ENCODE measurements at places on chromosomes 1 and 21.

DNA sequence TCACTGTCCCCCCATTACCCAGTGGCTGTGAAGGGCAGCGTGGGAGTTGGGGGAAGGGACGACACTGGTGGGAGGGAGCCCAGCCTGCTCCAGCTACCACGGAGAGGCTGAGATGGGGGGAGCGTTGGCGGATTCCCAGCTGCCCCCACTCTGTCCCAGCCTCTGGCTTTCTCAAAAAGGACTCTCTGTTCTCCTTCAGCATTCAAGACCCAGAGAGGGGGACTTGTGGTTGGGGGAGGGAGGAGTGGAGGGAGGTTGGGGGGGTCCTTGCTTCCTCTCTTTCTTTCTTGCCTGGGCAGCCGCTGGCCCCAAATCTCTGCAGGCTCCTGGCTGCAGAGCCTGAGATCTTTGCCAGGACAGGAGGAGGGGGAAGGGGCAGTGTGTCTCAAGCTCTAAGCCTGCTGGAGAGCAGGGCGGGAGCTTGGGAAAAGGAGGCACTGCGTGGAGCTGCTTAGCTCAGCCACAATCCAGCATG lies 2.2 kb downstream of the ATP1A2 start:
- DNase-seq: no peak

- no peak for DNase-seq
Observed at GRCh38 chr1:36092166-36092797, 3.6 kb downstream of the ADPRS start.

DNA sequence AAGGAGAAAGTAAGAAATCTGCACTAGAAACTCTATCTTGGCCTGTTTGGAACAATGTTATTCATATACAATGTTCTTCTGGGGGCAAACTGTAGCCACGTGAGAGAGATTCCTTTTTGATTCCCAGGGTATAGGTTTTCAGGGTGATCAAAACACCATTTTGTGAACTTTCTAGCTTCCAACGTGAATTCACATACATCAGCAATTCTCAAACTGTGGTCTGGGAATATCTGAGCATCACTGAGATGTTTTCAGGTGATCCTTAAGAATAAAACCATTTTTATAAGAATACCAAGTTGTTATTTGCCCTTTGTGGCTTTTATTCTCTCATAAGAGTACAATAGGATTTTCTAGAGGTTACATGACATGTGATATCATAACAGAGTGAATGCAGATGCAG lies 66.9 kb upstream of the ATP1A1 start:
- no peak for DNase-seq

- no peak for DNase-seq
Observed at GRCh38 chr1:115793162-115793561, 24.6 kb upstream of the CASQ2 start.

DNA sequence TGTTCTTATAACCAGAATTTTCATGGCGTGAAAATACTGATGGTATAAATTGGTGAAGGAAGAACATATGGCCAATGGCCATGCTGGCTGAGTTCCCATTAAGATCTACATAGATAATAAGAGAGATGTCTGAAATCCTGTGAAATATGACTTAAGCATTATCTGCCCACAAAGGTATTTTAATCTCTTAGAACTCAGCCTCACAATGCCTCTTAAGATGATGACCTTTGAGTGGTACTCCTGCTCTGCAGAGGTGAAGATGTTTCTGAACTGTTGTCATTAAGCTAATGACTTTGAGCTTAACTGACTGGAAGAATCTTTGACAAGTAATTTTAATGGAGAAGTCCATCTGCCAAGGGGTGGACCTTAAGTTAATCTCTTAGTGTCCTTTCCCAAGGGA lies 148.7 kb downstream of the ZNF326 start:
- no peak for DNase-seq

GRCh38 chr1:83872515-83872914 lies 126.4 kb downstream of the TTLL7 start:
- DNase-seq: no peak

DNA sequence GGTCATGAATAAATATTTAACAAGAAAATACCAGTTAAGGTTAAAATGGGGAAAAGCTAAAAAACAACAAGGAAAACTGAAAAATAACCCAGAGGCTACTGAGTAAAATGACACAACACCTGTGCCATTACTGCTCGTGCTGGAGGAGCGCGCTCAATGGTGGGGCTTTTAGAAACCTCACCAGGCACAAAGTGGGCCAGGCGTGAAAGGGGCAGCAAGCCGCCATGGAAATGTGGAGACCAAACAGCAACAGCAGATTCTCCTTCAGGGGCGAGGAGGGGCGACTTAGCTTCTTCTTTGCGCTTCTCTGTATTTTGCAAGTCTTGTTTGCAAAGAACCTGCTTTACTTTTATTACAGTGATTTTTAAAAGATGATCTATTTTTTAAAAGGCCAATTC lies 18.9 kb upstream of the SPATC1L start:
- no peak for DNase-seq

DNA sequence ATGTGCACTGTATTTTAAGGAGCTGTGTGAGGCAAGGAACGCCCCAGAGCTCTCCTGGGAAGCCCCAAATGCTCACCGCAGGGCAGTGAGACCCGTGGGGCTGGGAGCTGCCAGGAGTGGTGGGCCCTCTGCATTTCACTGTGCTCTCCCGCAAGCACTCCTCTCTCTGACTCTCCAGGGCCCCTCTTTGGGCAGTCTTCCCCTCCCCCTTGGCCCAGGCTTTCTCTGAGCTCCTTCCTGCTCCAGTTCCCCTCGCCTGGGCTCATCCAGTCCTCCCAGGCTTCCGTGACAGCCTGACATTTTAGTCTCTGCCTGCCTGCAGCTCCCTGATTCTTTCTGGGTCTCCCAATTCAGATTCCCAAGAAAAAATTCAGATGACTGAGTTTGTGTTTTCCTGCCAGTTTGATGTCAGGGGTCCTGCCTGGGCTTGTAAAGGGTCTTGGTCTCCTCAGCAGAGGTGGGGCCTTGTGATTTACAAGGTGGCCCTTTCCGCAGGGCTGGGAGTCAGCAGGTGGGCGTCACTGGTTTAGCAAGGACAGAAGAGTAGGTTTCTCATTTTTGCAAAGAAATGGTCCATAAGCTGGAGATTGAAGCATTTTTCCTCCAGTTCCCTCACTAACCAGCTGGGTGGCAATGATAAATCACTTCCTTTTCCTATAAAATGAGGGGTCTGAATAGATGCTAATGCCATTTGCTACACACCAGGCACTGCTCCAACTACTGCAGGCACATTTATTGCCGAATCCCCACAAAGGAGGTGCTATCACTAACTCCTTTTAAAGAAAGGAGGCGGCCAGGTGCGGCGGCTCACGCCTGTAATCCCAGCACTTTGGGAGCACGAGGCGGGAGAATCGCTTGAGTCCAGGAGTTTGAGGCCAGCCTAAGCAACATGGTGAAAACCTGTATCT lies 1.9 kb upstream of the CA6 start:
- DNase-seq: no peak

GRCh38 chr1:87186346-87186745 lies 142.3 kb upstream of the LMO4 start:
- DNase-seq: no peak

DNA sequence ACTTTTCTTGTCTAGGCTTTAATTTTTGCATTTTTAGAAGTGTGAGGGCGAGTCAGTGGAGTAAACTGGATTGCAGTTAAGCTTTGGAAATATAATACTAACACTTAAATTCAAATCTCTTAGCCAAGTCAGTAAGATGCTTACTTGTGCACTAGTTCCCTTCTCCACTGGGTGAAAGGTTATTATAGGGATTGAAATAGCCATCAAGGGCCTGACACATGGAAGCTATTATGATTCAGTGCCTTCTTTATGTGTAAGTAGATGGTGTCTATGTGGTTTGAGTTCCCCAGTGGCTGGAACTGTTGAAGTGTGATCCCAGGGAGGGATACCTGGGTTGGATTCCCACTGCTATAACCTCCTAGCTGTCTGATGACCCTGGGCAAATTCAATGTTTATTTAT lies 24.7 kb upstream of the DMRTA2 start:
- peak; percentile 18 for DNase-seq

- DNase-seq: no peak
Observed at GRCh38 chr1:165853528-165854075, 26.2 kb downstream of the UCK2 start.

DNA sequence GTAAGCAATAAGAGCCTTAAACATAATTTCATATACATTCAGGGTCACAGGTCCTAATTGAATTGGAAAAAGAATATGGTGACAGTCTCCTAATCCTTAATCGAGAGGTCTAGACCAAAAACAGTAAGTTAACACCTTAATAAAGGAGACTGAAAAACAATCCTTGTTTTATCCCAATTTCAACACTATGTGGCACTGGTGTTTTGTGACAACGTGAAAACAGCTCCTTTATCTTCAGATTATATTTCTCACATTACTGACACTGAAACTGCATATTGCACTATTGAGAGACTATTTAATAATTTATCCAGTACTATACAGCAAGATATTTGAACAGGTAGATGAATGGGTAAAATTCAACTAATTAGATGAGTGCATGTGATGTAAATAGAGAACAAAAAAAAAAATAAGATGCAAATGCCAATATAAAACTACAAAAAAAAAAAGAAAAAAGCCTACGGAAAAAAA lies 34.1 kb downstream of the TP53BP2 start:
- no peak for DNase-seq
